ENCODE measurements at places on chromosomes 11 and 22.
A peak's percentile ranks its signal among the peaks of the same experiment; 100 is the strongest.

DNA sequence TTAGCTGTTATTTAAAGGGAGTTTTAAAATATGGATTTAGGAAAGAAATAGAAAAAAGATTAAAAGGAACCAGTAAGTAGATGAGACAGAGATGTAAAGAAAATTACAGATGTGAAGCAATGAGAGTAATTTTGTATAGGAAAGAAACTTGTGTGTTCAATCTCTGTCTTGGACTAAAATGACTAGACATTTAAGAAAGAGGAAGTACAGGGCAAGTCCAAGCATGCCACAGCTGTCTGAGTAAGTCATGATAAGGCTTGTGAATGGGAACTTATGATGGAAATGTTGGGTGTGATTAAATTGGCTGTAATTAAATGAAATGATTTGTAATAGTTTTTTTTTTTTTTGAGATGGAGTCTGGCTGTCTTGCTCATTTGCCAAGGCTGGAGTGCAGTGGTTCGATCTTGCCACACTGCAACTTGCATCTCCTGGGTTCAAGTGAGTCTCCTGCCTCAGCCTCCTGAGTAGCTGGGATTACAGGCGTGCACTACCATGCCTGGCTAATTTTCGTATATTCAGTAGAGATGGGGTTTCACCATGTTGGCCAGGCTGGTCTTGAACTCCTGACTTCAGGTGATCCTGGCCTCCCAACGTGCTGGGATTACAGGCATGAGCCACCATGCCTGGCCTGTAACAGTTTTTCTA, 5.9 kb upstream of the ACY3 start:
- no peak for DNase-seq

GRCh38 chr11:38680746-38681145, 2082.7 kb upstream of the RAG2 start:
- no peak for DNase-seq

GRCh38 chr22:18110194-18110953, at the start of gene TUBA8:
Gene TUBA8 (plus strand): TSS chr22:18110809. CDS start chr22:18110866, 57 bp downstream.
- DNase-seq = no peak

DNA sequence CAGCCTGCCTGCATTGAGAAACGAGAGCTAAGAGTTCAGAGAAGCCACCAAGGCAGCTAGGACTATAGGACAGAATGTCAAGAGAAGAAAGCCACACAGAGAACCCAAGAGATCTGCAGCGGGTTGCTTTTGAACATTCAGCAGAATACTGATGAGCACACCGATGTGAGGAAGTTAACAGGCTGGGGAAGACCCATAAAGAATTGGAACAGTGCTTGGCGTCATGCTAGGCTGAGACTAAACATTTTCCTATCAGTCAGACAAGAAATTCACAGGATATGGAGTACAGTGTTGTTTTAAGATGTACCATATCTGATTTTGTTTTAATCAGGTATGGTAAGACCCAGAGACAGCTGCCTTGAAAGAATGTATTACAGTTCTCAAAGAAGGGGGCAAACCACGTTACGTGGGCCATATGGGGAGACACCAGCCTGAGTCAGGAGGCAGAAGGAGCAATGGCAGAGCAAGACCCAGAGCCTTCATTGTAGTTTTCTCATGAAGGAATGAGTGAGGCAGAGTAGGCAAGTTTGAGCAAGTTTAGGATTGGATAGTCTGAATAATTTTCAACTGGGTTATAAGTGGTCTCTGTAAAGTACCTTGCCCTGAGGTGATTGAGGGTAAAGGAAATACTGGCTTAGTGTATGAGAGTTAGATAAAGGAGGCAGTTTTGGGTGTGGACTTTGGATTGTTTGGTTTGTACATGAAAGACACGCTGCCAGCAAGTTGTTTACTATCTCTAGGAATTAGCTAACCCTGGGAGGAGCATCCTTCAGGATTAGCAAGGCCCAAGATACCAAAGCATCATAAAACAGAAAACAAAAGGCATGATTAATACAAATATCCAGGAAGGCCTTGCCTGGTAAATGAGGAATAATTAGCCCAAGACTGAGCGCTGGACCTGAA, 14.3 kb downstream of the LRRC75B start:
- no peak for DNase-seq

GRCh38 chr22:41596776-41597634, 7.4 kb upstream of the PMM1 start:
- no peak for DNase-seq

GRCh38 chr22:45164270-45165088, 754 bp downstream of the NUP50 start:
- DNase-seq = no peak

- DNase-seq = no peak
Measured at GRCh38 chr11:43866969-43867368, 13.7 kb upstream of the ALKBH3 start.

DNA sequence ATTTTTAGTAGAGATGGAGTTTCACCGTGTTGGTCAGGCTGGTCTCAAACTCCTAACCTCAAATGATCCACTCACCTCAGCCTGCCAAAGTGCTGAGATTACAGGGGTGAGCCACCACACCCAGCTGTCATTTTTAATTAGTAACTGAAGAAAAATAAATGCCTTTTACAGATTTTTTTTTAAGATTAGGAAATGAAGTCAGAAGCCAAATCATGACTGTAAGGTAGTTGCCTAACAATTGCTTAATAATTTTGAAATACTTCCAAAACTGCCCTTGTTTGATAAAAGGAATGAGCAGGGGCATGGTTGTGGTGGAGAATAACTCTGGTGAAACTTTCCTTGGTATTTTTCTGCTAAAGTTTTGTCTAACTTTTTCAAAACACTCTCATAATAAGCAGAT, 98.9 kb upstream of the SLC5A12 start:
- no peak for DNase-seq

- no peak for DNase-seq
Measured at GRCh38 chr22:41511521-41511968, 32.7 kb downstream of the POLR3H start.

DNA sequence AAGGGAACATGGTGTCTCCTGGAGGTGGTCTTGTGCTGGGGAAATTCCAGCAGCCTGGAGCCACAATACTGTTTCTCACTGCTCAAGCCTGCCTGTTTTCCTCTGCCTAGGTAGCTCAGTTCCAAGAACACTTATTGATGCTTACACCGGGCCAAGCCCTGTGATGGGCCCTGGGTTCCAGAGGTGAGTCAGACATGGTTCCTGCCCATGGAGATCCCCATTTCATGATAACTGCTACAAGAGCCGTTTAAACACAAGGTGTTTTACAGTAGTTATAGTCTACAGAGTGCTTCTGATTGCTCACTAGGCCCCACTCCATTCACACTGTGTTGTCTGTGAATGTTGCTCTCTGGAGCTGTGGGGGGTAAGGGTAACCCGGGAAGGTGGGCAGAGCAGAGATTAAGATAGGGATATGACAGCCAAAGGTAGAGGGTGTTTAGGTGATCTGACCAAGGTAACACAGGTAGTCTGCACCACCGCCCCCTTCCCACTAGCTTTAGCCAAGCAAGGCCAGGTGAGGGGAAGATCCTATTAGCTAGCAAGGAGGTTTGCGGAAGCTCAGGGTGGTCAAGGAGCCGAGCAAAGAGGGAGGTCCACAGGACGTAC, 696 bp upstream of the MICAL2 start:
- no peak for DNase-seq

DNA sequence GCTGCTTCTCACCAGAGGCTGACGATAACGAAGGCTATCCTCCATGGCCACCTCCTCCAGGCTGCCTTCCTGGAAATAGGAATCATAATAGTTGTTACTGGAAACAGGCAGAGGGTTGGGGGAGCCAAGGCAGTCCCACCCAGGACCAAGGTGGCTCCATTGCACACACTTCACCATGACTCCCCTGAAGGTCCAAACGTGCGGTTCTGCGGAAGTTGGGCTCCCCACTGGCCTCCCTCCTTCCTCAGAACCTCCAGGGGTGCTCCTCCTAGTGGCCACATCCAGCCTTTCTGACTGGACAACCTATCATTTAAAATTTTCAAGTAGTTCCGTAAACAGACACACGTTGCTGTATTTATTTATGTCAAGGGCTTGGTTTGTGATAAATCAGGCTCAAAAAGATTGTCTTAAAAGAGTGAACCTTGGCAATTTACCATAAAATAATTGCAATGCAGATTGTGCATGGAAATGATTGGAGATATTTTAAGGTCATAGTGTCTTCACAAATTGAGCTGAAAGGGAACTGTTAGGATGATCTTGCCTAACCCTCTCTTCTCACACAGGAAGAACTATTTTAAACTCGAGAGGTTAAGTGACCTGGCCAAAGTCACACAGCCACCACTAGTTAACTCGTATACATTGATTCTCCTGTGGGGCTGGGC, 1.4 kb upstream of the TCN2 start:
- DNase-seq = no peak

GRCh38 chr22:44287121-44287693, 25.5 kb downstream of the SHISAL1 start:
- DNase-seq = no peak

DNA sequence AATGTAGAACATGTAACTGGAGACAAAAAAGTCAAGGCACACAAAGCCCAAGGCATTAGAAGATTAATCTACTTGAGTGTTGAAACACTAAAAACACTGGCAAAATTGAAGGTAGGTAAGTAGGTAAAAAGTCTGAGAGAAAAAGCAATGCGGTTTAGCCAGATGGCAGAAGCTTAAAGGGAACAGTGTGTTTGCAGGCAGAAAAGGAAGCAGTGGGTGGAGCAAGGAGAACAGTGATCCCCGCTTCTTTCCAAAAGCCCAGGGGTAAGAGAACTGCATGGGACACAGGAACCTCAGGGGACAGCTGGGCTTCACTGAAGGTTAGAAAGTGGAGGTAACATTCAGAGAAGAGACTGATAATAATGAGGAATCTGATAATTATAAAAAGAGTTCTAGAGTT, 16.0 kb downstream of the MRE11 start:
- DNase-seq = no peak

DNA sequence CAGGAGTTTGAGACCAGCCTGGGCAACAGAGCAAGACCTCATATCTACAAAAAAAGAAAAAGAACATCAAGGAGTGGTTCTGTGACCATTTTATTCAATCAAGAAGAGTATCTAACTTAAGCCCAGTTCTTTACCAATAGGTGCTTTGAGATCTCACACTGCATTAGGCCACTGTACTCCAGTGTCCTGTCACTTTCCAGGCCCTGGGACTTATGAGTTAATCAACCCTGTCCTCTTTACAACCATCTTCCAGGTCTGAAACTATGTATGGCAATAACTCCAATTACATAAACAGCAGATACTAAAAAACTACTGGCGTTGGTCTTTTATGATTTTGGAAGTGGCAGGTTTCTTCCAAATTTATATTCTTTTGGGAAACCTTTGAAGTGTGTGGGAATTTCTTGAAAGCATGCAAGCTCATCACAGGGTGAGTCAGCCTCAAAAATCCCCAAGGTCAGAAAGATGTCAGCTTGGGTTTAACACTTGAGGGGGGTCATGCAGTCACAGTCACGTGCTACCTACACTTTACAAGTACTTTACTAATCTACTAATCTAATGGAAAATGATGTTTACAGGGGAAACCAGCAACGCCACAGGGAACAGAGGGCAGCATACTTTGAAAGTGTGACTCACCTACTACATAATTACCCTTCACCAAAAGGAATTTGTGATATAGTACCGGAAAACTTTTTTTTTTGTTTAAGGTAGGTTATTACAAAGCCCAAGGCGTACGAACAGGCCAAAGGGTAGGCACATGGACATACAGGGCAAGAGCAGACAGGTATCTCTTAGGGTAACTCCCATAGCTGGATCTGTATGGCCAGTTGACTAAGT, 15.6 kb downstream of the PISD start:
- DNase-seq = no peak

DNA sequence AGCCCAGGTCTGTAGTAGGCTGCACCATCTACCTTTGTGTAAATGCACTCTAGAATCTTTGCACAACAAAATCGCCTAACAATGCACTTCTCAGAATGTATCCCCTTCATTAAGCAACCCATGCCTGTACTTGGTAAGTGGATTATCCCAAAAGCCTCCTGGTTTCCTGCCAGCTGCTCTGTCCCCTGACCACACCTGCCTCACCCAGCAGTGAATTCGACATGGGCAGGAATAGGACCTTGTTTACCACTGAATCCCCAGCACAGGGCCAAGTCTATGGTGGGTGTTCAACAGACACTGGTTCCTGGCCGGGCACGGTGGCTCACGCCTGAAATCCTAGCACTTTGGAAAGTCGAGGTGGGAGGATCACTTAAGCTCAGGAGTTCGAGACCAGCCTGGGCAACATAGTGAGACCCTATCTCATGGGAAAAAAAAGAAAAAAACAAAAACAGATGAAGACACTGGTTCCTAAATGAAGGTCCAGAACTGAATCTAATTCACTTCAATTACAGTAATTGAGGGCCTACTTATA, 5.1 kb upstream of the SYCE3 start:
- DNase-seq = no peak

- DNase-seq = no peak
Measured at GRCh38 chr11:6233984-6234386, 451 bp downstream of the FHIP1B start.

- no peak for DNase-seq
Measured at GRCh38 chr11:14255238-14255534, 103.8 kb downstream of the RRAS2 start.

GRCh38 chr11:28581286-28582242, 473.4 kb downstream of the METTL15 start:
- DNase-seq = no peak

DNA sequence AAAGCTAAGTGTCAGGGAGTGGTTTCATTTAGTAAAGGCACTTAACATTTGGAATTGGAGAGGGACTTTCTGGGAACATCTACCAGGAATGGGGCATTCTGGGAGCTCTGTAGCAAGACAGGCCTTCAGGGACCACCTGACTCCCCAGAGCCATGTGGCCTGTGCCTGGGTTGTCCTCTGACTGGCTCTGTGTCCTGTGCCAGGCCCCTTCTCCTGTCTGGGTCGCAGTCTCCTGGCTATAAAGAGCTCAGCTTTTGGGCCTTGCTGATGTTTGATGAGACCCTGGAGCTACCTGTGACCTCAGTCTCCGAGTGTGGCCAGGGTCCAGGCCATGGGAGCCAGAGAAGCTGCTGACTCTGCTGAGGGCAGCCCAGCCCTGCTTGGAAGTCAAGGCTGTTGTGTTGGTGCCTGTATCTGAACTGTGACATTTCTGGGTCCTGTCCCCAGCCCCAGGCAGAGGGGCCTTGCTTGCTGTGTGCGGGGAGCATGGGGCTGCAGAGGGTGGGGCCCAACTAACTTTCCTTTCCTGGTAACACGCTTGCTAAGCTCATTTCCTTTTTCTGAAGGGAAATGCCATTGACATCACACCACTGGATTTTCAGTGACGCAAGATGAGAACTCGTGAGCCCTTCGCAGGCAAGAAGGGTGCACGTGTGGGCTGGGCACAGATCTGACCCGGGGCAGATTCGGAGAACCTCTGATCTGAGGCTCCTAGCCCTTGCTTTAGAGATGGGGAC, 41.3 kb downstream of the LRRC32 start:
- no peak for DNase-seq

DNA sequence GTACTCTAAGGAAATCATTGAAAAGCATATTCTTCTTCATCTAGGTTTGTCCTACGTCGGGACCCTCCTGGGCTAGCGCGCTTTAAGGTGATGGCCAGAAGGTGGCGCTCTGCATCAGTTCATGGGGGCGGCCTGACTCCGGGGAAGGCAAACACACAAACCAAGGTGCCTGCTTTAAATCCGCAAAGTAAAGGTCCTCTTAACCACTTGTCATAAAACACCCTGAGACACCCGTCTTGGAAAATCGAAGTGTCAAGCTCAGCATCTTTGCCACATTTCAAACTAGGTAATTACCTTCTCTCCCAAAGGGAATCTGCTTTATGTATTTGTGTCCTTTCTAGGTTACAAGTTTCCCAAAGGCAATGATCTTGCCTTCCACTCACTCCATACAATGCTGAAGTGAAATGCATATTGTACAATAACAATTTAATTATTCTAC, 33.9 kb downstream of the LMO2 start:
- DNase-seq = no peak

- DNase-seq = no peak
Measured at GRCh38 chr11:66183494-66184048, 84.9 kb upstream of the RAB1B start.

GRCh38 chr11:83285771-83286528, at the start of gene CCDC90B:
Gene CCDC90B (minus strand): TSS chr11:83286367. CDS start chr11:83285972, 395 bp downstream.
- peak; percentile 87 for DNase-seq
